ENCODE measurements at places on chromosomes 3 and 15.

DNA sequence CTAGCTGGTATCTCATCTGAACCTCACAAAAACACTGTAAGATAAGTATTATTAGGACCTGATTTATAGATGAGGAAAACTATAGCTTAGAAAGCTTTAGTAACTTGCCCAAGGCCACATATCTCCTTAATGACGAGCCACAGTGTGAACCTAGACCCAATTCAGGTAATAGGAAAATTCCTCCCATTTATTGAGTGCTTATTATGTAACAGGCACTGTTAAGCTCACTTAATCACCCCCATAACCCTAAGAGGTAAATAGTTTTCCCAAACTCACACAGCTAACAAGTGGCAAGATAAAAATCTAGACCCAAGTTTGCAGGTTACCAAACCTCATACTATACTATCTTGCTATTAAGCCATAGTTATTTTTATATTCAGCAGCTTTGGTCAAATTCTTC, 7.9 kb downstream of the WDR5B start:
- no peak for DNase-seq

DNA sequence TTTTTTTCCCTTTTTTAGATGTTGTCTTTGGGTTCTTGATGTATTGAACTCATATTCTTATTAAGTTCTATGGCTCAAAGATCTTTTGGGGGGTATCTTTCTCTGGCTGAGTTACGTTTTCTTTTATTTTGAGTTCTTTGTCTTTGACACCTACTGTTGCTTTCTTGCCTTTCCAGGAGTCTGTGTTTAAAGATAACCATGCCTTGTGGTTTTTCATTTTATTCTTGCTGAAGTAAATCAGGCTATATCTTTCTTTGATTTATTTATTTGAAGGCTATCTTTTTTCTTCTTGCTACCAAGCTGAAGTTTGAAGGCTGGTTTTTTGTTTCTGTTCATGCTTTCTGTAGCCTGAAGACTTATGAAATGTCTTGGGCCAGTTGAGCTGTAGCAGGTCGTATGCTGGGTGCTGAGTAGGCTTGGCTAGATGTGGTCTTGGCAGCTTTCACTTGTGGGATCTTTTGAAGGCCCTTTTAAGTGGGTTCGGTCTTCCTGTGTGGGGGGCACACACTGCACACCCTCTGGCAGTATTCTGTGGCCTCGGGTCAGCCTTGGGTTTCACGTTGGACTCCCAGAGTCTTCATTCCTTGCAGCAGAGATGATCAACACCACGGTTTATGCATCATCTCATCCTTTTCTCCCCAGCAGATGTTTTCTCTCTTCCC, 17.5 kb downstream of the SLCO3A1 start:
- no peak for DNase-seq

DNA sequence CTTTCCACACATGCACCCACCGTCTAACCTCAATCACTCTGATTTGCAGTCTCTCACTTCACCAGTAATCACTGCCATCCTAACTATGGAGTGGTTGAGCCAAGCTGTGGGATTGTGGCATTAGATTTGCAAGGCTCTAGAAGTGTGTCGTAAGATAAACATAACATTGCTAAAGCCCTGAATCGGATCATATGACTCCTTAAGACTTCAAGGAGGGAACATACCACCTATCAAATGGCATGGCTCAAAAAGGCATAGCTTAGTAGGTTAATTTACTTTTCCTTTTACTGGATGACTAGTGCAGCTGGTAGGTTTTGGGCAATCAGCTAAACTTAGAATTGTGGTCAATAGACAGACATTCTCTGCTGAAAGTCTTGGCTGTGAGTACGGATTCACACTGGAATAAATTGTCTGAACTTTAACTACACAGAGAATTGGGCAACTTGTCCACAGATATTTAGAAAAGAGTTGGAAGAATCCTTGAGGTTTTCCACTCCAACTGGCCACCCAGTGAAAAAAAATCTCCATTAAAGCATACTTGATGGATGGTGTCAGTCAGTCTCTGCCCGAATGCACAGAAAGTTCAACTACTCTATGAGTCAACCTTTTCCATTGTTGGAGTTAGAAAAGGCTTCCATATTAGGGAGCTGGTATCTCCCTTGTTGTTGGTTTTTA, 476.7 kb upstream of the CBLB start:
- no peak for DNase-seq

- no peak for DNase-seq
These were observed 127.0 kb downstream of the TPRG1 start for GRCh38 chr3:189298469-189299375.

- no peak for DNase-seq
These were observed 14.9 kb downstream of the PLEKHO2 start for GRCh38 chr15:64856429-64857145.

GRCh38 chr3:178112134-178112533, 424.1 kb upstream of the KCNMB2 start:
- DNase-seq, result no peak

DNA sequence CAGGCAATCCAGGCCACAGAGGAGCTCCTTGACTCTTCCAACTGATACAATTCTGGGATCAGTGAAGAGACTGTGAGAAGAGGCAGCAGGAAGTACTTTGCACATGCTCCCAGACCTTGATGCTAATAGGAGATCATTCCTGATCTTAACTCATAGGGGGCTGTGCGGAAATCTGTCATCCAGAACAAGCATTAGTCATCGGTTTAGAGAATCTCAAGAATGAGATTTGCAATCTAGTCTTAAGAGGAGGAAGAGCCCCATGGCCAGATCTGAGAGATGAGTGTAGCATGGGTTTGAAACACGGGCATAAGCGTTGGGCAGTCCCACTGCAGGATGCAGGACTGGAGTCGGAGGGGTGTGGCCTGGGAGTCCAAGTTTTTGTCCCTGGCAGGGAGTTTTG, 1081.1 kb downstream of the NAALADL2 start:
- no peak for DNase-seq

GRCh38 chr3:196124608-196125007, 42.7 kb upstream of the TFRC start:
- no peak for DNase-seq

- no peak for DNase-seq
These were observed 27.6 kb downstream of the SLC28A1 start for GRCh38 chr15:84911879-84912660.

DNA sequence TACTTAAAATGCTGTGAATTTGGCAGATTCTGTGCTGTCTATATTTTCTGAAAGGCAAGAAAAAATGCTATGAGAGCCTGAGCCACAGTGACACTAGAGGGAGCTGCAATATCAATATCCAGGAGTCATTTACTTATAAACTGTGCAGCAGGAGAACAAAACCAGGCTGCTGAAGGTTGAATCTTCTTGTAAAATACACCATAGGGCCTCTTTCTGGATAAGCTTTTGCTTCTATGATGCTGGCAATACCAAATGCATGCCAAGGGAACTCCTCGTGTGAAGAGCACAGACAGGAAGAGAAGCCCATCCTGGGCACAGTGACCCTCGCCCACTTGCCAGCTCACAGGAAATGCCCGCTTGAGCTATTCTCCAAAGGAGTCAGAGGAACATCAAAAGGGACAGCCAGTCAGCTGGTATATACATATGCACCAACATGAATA, 48.0 kb upstream of the TSPAN3 start:
- no peak for DNase-seq

All from activated CD8-positive, alpha-beta memory T cell treated with anti-CD3 and anti-CD28 coated beads, Interleukin-2, amount 50 U/mL, for 48 hours (primary cell).